CD4-positive, alpha-beta memory T cell (primary cell): ENCODE measurements at places on chromosomes 2 and 18. TPM values are rescaled to one million over a fixed set of nuclear protein-coding genes. Genes with fewer than 3 reads are reported as not detected.

Gene RAX
- not detected for total RNA-seq

Gene TMEM247
- total RNA-seq, result not detected

GRCh38 chr2:232353660-232354059 lies 24.9 kb upstream of the ALPP start:
- H3K27me3 ChIP-seq, result peaks cover 13% of the 10 kb centered on the region
- H3K36me3 ChIP-seq, result no peaks in the 10 kb centered on the region
- no peak for DNase-seq
- H3K27ac ChIP-seq, result no peak overlapping the region

DNA sequence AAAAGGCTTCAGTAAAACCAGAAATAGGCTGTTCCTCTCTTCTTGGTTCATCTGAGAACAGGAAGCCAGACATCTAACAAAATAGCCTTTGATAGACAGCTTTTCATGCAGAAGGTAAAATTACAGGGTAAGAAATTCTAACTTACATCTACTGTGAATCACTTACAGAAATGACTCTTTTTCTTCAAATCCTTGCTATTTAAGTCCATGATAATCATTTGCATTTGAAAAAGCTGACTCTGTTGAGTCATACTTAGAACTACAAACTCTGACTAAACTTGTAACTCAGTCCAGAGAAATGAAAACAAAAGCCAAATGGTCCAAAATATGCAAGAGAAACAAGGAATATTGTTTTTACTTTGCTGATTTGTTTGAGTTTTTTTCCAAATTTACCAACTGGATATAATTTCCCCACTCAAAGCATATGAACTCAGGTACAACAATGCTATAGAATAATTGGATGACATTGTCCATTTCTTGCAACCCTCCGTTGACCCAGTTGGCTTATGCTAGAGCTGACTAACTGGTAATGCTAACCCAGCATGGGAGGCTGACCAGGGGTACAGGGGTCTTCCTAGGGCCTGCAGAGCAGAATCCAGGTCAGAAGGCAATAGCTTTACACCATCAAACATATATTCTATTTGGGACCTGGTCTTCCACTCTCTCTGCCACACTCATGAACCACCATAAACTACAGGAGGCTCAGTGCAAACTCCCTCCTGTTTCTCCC lies 18.8 kb upstream of the MREG start:
- DNase-seq, result no peak
- H3K4me1 ChIP-seq, result no peaks in the 10 kb centered on the region
- H3K27ac ChIP-seq, result no peak overlapping the region

GRCh38 chr2:206415618-206416243 lies 27.6 kb upstream of the ADAM23 start:
- no peak overlapping the region for H3K4me3 ChIP-seq
- no peak overlapping the region for H3K27ac ChIP-seq
- no peaks in the 10 kb centered on the region for H3K4me1 ChIP-seq

DNA sequence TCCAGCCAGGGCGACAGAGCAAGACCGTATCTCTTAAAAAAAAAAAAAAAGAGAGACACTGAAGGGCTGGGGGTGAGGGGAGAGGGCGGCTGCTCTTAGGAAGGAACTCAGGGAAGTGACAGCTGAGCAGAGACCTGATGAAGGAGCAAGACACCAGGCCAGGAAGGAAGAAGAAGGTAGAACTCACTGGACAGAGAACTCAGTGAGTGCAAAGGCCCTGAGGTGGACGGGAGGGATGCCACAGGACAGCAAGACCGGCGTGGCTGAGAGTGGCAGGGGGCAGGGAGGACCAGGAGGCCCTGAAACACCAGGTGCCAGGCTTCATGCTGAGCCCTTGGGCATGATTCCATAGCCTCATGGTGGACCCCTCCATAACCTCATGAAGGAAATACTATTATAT lies 18.2 kb downstream of the BIN1 start:
- DNase-seq, result no peak
- H3K27ac ChIP-seq, result no peak overlapping the region
- peaks cover 24% of the 10 kb centered on the region for H3K4me1 ChIP-seq
- no peak overlapping the region for H3K4me3 ChIP-seq
- no peaks in the 10 kb centered on the region for H3K27me3 ChIP-seq

Gene HRH4
- total RNA-seq, result 1.6 TPM

Gene BBS5
- 1.7 TPM for total RNA-seq

Gene ZBTB14
- 47.9 TPM for total RNA-seq

GRCh38 chr18:37298816-37299215 lies 266.8 kb downstream of the CELF4 start:
- no peaks in the 10 kb centered on the region for H3K36me3 ChIP-seq
- H3K4me1 ChIP-seq, result no peaks in the 10 kb centered on the region
- H3K27me3 ChIP-seq, result no peaks in the 10 kb centered on the region
- DNase-seq, result no peak
- no peak overlapping the region for H3K27ac ChIP-seq

GRCh38 chr2:55922291-55922907 lies 1.2 kb downstream of the EFEMP1 start:
- H3K4me1 ChIP-seq, result no peaks in the 10 kb centered on the region
- H3K27ac ChIP-seq, result no peak overlapping the region
- H3K27me3 ChIP-seq, result peaks cover 5% of the 10 kb centered on the region
- DNase-seq, result no peak
- no peaks in the 10 kb centered on the region for H3K36me3 ChIP-seq

Gene CDH19
- not detected for total RNA-seq

GRCh38 chr2:1099418-1099817 lies 148.8 kb downstream of the SNTG2 start:
- no peaks in the 10 kb centered on the region for H3K4me1 ChIP-seq
- no peaks in the 10 kb centered on the region for H3K36me3 ChIP-seq
- H3K4me3 ChIP-seq, result no peak overlapping the region
- no peaks in the 10 kb centered on the region for H3K27me3 ChIP-seq

GRCh38 chr2:169362894-169363559 lies 693 bp upstream of the LRP2 start:
- H3K36me3 ChIP-seq, result no peaks in the 10 kb centered on the region
- no peak for DNase-seq
- H3K27ac ChIP-seq, result no peak overlapping the region
- H3K4me3 ChIP-seq, result peak overlapping the region; percentile 92
- H3K27me3 ChIP-seq, result peaks cover 6% of the 10 kb centered on the region

GRCh38 chr2:115161081-115161770 lies 718.8 kb downstream of the DPP10 start:
- no peaks in the 10 kb centered on the region for H3K27me3 ChIP-seq
- H3K4me3 ChIP-seq, result no peak overlapping the region
- H3K4me1 ChIP-seq, result no peaks in the 10 kb centered on the region
- no peak for DNase-seq

DNA sequence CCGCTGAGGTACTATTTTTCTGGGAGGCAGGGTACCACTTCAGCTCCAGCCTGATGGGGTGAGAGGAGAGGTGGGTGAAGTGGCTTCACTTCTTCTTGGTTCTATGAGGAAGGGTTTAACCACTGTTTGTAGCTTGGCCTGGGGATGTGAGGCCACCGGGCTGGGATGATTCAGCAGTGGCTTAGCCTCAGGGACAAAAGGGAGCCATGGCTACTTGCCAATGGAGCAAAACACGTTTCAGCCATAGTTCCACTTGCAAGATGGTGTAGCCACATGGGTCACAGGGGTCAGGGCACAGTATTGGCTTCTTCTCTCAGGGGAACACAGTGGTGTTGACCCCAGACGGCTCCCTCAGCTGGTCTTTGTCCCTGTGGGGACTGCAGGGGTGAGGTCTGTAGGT lies 14.9 kb downstream of the ZDBF2 start:
- H3K36me3 ChIP-seq, result no peaks in the 10 kb centered on the region
- H3K27me3 ChIP-seq, result no peaks in the 10 kb centered on the region
- H3K4me3 ChIP-seq, result no peak overlapping the region

- no peaks in the 10 kb centered on the region for H3K36me3 ChIP-seq
- no peaks in the 10 kb centered on the region for H3K4me1 ChIP-seq
- no peak overlapping the region for H3K4me3 ChIP-seq
Observed at GRCh38 chr2:43325107-43325811, 98.9 kb upstream of the ZFP36L2 start.

Gene MAP3K19
- not detected for total RNA-seq

Gene FBXO36
- 0.55 TPM for total RNA-seq

DNA sequence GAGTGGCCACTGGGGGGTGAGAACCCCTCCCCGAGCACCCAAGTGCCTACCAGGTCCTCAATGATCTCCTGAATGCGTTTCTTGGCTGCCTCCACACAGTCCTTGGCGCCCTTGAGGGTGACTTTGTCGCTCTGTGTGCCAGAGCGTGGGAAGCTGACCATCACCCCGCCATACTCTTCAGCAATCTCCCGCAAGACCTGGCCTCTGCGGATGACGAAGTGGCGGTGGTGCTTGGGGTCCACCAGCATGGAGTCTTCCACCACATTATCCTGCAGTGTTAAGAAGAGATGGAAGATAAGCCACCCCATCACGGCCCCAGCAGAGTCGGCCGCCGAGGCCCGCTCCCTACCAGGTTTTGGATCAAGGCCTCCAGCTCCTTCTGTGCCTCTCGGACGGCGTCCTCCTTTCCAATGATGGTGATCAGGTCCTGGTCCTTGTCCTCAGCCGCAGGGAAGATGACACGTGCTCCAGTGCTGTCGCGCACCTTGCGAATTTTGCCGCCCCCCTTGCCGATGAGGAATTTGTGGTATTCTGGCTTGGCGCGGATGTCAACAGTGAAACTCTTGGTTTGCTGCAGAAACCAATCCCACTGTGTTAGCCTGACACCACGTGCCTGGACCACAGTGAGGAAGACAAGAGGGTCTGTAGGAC lies 51.2 kb downstream of the ANO7 start:
- no peaks in the 10 kb centered on the region for H3K4me1 ChIP-seq
- DNase-seq, result no peak
- H3K36me3 ChIP-seq, result peaks cover 93% of the 10 kb centered on the region
- H3K4me3 ChIP-seq, result no peak overlapping the region
- no peaks in the 10 kb centered on the region for H3K27me3 ChIP-seq
- H3K27ac ChIP-seq, result no peak overlapping the region

Gene UGT1A3
- not detected for total RNA-seq

DNA sequence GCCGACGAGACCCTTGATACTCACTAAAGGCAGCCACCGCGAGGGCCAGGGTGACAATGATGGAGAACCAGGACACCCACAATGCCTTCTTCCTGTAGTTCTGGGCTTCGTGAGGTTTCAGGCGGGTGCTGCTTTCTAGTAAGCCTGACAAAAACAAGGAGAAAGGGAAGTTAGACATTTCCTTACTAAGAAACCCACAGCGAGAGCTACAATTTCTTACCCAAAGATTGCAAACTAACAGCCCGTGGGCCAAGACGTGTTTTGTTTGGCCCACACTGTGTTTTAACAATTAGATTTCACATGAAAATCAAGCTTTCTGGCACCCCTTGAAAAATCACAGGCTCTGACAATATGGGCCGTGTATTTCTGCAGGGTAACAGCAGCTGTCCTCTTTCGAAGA lies 5.6 kb downstream of the TMEM163 start:
- no peak overlapping the region for H3K27ac ChIP-seq
- H3K4me1 ChIP-seq, result peaks cover 15% of the 10 kb centered on the region
- no peak overlapping the region for H3K4me3 ChIP-seq
- H3K36me3 ChIP-seq, result no peaks in the 10 kb centered on the region
- DNase-seq, result no peak

- no peak overlapping the region for H3K4me3 ChIP-seq
- peak; percentile 15 for DNase-seq
- H3K27ac ChIP-seq, result no peak overlapping the region
- H3K36me3 ChIP-seq, result peaks cover 4% of the 10 kb centered on the region
- no peaks in the 10 kb centered on the region for H3K27me3 ChIP-seq
Observed at GRCh38 chr2:17719562-17720371, 33.8 kb downstream of the SMC6 start.

DNA sequence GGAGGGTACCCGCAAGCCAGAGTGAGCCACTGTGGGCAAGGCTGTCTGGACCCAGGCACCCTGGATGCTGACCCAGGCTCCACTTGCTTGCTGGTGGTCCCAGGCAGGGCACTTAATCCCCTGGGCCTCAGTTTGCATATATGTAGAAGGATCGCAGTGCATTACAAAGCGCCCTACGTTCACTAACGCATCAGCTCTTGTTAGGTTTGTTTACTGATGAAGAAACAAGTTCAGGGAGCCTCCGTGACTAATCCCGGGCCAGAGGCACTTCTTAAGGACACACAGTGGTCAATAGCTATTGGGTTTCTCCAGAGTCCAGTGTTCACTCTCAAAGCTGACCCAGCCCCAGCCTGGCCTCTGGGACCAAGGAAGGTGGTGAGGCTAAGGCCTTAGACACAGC lies 70.2 kb downstream of the LBH start:
- no peak overlapping the region for H3K27ac ChIP-seq
- no peaks in the 10 kb centered on the region for H3K36me3 ChIP-seq
- no peak overlapping the region for H3K4me3 ChIP-seq
- H3K27me3 ChIP-seq, result no peaks in the 10 kb centered on the region

DNA sequence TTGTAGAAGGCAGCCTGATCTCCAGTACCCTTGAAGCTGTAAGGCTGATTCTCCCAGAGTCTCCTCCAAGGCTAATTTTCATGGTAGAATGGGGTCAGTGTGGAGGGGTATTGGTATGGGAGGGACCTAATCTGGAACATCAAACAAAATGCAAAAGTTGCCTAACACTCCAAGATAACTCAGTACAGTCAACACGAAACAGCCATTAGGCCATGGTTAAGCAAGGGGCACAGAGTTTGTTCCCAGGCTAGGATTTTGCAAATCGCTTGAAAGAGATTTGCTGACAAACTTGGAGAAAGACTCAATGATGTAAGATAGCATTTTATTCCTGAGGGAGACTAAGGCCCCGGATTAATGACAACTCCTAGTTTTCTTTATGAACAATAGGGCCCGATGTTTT lies 5.4 kb downstream of the PID1 start:
- no peak for DNase-seq
- no peak overlapping the region for H3K27ac ChIP-seq
- H3K27me3 ChIP-seq, result no peaks in the 10 kb centered on the region
- H3K4me3 ChIP-seq, result no peak overlapping the region
